ENCODE measurements at places on chromosomes 3 and 15.
A peak's percentile ranks its signal among the peaks of the same experiment; 100 is the strongest.

GRCh38 chr3:185528532-185528931 lies 23.9 kb downstream of the LIPH start:
- DNase-seq, result peak; percentile 49

- no peak for DNase-seq
These were observed 183.5 kb downstream of the TBL1XR1 start for GRCh38 chr3:177013681-177014280.

DNA sequence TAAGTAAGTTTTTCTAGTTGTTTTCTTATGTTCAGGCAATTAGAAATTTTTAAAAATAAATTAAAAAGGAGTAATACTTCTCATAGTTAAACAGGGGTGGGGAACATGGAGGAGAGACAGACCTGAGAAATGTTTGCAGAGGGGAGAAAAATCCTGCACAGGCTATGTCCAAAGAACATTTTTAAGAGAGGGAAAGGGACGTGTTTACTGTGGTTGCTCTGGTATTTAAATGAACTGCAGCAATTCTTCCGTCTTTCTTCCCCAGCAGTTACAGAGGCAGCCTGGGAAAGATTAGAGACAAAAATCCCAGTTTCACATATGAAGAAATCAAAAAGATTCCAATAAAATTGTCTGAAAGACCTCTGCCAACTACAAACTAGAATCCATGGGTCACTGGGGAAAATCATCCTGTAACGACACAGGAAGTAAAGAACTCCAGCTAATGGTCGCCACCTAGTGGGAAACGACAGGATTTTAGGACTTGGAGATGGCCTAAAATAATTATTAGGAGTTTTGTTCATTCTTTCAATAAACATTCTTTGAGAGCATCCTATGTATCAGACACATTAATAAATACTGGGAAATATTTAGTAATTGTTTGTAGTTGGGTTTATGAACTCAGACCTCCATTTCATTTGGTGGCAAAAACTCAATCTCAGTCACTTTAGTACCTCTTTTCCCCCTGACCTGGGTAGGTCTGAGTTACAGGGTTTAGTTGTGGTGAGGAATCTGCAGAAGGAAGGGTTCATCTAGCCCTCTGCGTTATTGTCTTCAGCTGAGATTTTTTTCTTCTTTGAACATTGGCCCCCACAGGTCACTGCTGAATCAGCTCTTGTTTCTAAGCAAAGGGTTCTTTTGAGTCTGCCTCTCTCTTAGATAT lies 69.9 kb upstream of the GOLIM4 start:
- peak; percentile 65 for DNase-seq

GRCh38 chr3:61371123-61371522 lies 119.9 kb upstream of the FHIT start:
- peak; percentile 30 for DNase-seq

GRCh38 chr3:50321336-50322114 lies 1.0 kb downstream of the HYAL2 start:
- peak; percentile 89 for DNase-seq

DNA sequence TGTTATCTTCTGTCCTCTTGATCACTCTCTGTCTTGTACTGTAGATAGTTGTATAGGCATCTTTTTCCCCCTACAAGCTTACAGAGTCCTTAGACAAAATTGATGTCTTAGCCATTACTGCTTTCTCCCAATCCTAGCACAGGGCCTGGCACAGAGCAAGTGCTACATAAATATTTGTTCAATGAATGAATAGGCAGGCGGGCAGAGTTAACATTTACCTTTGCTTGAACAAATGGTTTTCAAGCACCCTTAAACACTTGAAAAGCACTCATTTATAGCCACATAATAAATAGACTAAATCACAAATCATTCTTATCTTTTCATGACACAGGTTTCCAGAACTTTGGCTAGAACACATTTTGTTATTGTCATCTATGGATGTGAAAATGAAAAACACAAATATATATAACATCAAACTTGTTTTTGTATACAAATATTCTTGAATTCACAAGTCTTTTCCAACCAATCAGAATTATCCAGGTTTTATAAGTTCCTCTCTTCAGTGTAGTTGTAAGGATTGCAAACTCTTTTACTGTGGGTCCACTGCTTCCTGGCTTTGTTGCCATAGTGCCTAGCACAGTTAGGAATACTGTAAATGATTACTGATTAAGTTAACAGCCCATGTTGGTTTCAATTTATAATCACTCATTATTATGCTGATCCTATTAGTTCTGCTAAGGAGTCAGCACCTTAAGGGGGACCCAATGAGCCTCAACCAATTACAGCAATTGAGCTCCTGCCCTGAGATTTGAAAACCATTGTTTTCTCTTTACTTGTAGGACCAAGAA lies 61.9 kb downstream of the ISL2 start:
- no peak for DNase-seq

DNA sequence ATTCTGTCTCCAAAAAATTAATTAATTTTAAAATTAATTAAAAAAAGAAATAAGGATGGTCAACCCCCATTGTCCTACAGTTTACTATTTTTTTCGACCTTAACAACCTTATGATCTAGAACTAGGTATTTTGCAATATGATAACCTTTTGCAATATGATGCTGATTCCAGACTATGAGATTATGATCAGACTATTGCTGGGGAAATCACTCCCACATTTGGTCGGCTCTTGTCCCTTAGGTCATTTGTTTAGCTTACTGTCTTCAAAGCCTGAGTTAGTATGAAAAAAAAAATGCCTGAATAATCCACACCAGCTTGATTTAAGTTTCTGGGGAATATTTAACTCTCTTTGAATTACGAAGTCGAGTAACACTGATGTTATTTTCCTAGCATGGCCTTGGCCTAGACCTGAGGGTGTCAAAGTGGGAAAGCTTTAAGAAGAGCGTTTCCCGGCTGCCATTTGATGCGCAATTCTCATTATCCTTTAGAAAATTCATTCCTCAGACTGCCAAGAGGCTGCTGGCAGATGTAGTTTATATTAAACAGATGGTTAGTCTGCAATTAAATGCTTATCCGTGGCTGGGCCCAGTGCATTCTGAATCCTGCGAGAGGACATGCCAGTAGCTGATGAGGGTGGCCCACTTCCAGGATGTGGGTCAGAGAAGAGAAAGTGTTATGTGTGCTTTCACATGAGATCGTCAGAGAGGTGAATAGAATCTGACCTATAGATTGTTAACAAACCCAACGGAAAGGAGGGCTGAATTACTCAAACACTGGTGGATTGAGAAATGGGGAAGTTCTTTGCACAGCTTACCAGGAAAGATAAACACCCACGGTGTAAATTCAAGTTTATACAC lies 496.0 kb upstream of the THBS1 start:
- DNase-seq, result no peak

- DNase-seq, result peak; percentile 45
These were observed 27.8 kb upstream of the PIK3CB start for GRCh38 chr3:138862531-138862923.

- no peak for DNase-seq
These were observed 109.2 kb downstream of the MYO5A start for GRCh38 chr15:52419494-52419893.

DNA sequence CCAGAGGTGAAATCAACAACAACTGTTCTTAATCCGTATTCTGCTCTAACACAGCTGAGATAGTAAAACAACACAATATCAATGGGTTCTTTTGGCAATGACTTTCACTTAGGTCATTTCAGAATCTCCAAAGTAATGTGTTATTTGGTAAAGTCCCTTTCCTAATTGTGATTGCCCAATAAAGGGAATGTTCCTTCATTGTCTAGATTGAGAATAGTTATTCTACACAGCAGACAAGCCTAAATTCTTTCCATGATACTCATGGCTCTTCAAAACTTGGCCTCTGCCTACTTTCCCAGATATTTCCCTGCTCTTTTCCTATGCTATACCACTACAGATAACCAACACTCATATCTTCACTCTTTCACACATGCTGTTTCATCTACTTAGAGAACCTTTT lies 219.8 kb downstream of the FMN1 start:
- DNase-seq, result no peak

DNA sequence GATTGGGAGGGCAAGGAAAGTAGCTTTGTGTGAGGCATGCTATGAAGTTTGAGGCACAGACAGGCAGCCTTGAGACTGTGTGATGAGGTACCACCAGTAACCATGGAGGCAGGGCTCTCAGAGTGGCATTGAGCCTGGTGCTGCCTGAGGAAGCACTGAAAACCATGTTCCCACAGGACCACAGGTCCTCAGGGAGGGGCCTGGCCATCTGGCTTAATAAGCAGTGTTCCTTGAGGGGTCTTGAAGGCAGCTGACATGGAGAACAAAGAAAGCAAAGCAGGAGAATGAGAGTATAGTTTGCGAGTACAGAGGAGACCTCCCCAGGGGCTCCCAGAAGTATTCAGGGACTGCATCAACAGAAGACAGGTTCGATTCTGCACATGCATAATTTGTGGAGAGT lies 346.6 kb downstream of the EPHB1 start:
- no peak for DNase-seq

DNA sequence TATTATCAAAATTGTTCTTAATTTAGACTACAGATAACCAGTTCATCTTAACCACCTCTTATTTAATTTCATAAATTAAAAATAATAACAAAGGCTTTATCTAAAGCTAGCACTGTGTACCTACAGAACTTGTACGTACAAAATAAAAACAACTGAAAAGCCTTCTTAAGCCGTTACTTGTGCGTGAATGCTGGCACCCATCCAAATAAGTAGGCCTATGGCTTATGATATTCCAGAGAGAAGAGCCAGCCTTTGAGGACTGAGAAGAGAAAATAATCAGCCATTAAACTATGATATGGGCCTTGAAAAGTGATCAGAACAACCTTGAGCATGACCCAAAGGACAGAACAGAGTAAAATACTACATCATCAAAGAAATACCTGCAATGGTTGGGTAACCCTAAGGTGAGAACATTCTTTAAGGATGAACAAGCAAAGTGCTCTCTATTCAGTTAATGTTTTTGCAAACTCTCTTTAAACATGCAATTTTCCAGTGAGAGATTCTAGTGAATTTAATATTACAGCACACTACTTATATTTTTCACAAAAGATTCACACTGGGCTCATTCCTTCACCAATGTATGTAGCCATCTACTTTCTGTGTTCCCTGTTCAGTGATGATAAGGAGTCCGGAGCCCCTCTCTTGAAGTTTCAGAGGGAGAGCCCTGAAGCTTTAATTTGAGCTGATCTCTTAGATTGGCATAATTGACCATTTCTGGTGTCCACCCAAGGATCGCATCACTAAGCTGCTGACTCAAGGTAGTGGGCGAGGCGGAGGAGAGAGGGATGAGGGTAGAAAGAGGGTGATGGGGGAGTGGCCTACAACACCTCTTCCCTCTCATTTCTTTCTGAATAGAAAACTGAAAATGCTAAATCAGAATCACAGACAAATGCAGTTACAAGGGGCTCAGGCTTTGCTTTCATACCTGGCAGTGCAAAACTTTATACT lies 7.7 kb upstream of the ACTC1 start:
- no peak for DNase-seq

DNA sequence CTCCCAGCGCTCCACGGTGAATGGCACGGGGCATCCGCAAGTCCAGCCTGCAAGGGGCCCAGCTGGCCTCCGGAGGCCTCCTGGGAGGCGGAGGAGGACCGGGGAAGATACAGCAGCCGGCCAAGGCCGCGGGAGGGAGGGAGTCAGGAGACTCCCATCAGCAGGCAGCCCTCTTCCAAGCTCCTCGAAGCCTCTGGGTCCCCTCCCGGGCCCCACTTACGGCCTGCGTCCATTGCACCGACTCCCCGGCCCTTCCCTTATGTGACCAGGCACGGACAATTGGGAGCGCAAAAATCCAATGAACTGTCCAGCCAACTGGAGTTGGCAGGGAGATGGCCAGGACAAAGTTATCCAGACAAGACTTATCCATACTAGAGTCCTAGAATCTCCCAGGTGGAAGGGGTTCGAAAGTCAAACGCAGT lies 668 bp downstream of the MFGE8 start:
- no peak for DNase-seq

DNA sequence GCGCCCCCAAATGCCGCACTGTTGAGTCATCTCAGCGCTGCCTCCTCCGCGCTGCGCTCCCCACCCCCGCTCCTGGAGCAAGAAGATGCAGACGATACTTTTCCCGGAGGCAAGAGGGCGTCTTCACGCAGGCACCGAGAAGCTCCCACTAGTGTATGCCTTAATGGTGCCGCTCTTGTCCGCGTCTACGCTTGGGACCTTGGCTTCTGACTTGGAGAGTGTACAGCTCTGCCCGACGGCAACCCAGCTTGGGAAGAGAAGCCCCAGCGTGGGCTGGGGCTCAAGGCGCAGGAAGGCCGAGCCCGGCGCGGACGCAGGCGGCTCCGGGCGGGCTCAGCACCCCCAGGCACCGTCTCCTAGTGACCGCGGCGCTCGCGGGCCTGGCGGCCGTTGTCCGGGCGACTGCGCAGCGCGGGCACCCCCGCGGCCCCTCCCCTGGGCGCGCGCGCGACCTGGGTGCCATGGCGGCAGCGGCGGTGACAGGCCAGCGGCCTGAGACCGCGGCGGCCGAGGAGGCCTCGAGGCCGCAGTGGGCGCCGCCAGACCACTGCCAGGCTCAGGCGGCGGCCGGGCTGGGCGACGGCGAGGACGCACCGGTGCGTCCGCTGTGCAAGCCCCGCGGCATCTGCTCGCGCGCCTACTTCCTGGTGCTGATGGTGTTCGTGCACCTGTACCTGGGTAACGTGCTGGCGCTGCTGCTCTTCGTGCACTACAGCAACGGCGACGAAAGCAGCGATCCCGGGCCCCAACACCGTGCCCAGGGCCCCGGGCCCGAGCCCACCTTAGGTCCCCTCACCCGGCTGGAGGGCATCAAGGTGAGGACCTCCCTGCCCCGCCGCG lies at the start of gene P4HTM:
Gene P4HTM, plus strand, starts transcription at position 446 of the 840 bp plus-strand sequence. Its CDS starts 16 bp downstream, at position 462.
- DNase-seq, result peak; percentile 86

DNA sequence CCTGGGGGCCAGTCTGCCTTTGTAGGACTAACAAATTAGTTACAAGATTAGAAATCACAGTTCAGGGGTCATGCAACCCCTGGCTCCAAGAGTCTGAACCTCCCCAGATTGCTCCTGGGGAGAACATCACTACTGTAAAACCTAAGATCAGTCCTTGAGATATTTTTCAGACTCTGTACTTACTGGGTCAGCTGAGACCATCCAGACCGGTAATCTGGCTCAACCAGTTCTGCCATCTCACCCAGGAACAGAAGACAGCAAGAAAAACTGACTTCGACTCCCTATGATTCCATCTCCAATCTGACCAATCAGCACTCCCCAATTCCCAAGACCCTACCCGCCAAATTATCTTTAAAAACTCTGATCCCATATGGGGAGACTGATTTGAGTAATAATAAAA lies 47.5 kb downstream of the NMD3 start:
- no peak for DNase-seq

DNA sequence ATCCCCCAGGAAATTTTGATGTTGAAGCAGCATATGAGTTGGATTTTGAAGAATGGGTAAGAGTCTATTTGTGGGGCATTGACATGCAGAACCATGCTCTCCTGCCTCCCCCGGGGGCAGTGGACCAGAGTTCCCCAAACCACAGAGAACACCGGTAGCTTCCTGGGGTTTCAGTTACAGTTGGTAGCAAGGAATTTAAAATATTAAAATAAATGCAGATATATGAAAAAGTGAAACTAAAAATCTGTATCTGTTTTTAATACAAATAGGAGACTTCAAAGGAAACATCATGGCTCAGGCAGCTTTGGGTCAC lies 37.4 kb downstream of the SLC9A9 start:
- DNase-seq, result no peak

- no peak for DNase-seq
These were observed 13.2 kb downstream of the PCOLCE2 start for GRCh38 chr3:142875583-142876207.

- no peak for DNase-seq
These were observed 19.3 kb upstream of the SPG21 start for GRCh38 chr15:65008983-65009382.

All from SW480 (cell line).